ENCODE measurements at places on chromosomes 5 and 9. TPM values are rescaled to one million over a fixed set of nuclear protein-coding genes. Genes with fewer than 3 reads are reported as not detected.

DNA sequence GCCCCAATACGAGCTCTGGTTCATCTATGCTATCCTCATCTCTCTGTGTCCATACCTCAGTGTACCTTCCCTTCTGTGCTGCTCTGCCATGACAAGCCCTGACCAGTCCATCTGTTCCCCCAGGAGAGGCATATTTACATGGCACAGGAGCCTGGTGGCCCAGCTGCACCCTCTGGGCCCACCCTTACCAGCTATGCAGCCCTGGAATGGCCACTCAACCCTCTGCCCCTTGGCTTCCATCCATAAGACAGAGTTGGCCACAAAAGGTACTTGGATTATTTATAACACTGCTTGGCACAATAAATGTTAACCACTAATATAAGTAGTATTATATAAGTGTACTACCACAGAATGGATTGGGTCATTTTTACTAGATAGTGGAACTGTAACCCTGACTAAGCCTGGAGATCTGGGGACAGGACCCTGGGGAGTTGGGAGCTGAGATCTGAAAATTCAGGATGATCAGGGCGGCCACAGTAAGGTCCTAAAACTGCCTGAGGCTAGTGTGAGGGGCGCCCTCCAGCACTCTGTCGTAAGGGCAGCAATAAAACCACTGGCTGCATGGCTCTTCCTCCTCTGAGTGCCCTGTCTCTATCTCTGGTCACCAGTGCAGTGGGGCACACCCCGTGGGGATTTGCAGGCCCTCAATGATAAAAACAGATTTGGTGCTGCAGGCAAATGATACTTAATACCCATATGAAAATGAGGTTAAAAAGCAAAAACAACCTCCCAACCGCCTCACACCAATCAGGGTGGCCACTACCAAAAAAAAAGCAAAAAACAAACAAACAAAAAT is 65.8 kb downstream of the SEMA4D start:
- no peak for DNase-seq

DNA sequence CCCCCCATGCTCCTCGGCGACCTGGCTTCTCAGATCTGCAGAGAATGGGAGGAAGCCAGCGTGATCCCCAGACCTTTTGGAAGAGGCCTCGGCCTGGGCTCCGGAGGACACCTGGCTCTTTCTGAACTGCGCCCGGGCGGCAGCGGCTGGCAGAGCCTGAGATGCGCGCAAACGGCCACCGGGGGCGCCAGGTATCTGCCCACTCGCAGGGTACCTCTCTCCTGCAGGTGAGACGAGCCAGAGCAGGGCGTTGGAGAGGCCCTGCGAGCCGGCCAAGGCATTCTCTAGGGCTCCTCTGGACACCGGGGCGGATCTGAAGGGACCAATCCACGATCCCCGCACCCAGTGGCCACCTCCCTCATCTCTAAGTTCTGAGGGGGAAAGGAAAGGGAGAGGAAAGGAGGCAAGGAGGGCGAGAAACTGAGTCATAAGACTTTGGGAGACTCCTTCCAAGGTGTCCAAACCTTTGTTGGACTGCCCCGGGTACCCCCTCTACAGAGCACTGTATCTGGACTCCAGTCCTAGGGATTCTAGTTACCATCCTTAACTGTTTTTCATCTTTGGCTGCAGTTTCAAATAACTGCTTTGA is 55.0 kb upstream of the SLC46A2 start:
- peak; percentile 2 for DNase-seq

GRCh38 chr9:9523476-9524139 is 1089.2 kb downstream of the PTPRD start:
- no peak for DNase-seq

GNA14 gene
- total RNA-seq: not detected

DNA sequence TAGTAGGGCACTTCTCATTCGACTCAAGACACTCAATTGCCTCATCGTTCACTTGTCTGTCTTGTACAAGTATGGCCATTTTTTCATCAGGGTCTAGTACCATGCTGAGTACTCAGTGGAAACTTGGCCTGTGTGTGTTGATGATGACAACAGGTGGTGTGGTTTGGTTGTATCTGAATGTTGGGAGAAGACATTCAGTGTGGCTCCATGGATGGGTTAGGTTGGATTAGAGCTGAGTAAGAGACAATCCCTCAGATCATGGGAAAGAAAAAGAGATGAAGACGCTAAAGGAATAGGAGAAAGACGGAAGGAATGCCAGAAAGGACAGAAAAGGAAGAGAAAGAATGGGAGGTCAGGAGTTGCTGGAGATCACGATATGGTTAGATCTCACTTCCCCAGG is 17.0 kb downstream of the PCDH1 start:
- no peak for DNase-seq

- DNase-seq: no peak
Observed at GRCh38 chr5:65611524-65611923, 12.6 kb downstream of the TRIM23 start.

MOB3B gene
- total RNA-seq: 1.3 TPM

- DNase-seq: no peak
Observed at GRCh38 chr9:136926154-136926704, 18.3 kb downstream of the FBXW5 start.

FAM221B gene
- total RNA-seq: not detected

PCDHGA3 gene
- not detected for total RNA-seq

IFNA21 gene
- not detected for total RNA-seq

CDX1 gene
- not detected for total RNA-seq

- no peak for DNase-seq
Observed at GRCh38 chr9:138099803-138100598, 222.4 kb downstream of the CACNA1B start.

- DNase-seq: no peak
Observed at GRCh38 chr5:37417347-37417746, 38.2 kb downstream of the WDR70 start.

LCN15 gene
- not detected for total RNA-seq

PCDHGA5 gene
- 0.06 TPM for total RNA-seq

DNA sequence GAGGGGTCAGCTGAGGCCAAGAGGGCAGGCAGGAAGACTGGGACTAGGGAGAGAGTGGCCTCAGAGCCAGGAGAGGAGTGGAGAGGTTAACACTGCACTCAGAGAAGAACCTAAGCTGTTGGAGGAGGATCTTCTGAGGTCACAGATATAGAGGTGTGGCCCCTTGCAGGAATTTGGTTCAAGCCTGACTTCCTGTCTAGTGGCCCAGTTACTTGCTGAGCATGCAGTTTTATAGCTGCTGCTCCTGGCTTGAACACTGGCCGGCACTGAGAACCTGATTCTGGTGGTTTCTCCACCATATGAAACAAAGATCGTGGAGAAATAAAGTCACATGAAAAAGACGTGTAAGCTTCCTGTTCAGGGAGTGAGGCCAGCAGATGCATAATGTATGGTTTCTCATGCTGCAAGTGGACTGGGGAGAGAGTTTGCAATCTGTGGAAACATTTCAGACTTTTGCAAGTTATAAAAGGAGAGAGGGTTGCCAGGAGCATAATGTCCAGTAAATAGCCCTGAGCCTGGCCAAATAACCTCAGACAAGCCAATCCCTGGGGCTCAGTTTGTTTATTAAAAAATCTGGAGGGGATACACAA is 82.6 kb downstream of the GALNT10 start:
- DNase-seq: no peak

GRCh38 chr9:5553211-5553610 is 42.9 kb downstream of the PDCD1LG2 start:
- DNase-seq: no peak

GRCh38 chr5:134451936-134452505 is 40.3 kb upstream of the CDKN2AIPNL start:
- DNase-seq: no peak

CDC14B gene
- 0.70 TPM for total RNA-seq

GRCh38 chr9:3963643-3964369 is 336.1 kb downstream of the GLIS3 start:
- no peak for DNase-seq

GRCh38 chr5:64690417-64691151 is at the start of gene SHISAL2B:
Gene SHISAL2B (plus strand): TSS chr5:64690503. CDS start chr5:64690624, 121 bp downstream.
- peak; percentile 6 for DNase-seq

GRCh38 chr9:8600914-8601680 is 801.5 kb upstream of the DMAC1 start:
- no peak for DNase-seq

SLC25A48 gene
- not detected for total RNA-seq

DNA sequence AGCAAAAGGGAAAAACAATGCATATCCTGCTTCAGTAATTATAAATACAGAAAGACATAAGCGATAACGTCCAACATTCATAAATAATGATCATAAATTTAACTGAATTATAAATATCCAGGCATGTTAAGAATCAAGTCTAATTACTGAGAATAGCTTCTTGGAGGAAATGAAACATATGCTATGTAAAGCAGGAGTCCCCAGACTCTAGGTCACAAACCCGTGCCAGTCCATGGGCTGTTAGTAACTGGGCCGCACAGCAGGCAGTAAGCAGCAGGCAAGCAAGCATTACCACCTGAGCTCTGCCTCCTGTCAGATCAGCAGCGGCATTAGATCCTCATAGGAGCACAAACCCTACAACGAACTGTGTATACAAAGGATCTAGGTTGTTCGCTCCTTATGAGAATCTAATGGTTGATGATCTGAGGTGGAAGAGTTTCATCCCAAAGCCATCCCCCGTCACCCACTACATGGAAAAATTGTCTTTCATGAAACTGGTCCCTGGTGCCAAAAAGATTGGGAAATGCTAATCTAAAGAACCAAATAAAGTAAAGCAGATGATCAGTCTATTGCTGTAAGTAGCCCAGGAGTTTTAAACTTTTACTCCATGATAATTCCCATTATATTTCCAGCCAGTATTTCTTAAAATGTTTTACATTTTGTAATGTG is 50.4 kb downstream of the CERT1 start:
- DNase-seq: no peak

OR5C1 gene
- total RNA-seq: not detected

SPATA9 gene
- not detected for total RNA-seq

- DNase-seq: no peak
Observed at GRCh38 chr5:144192661-144193060, 22.0 kb downstream of the KCTD16 start.

SLC34A1 gene
- total RNA-seq: not detected

GRCh38 chr5:35954175-35954574 is 15.8 kb upstream of the CAPSL start:
- DNase-seq: peak; percentile 27

IL3 gene
- total RNA-seq: 0.20 TPM

GRCh38 chr9:137606005-137606621 is 627 bp downstream of the ARRDC1 start:
- DNase-seq: peak; percentile 52
